ENCODE measurements at places on chromosomes 2 and 18.

DNA sequence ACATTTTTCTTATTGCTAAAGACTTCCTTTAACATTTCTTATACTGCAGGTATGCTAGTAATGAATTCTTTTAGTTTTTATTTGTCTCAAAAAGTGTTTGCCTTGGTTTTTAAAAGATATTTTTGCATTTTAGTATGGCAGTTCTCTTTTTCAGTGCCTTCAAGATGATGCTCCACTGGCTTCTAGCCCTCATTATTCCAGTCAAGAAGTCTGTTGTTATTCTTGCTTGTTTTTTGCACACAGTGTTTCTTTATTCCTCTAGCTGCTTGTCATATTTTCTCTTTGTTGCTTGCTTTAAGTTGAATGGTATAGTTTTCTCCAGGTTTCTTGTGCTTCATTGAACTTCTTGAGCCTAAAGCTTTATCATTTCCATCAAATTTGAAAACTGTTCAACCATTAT, 158.0 kb upstream of the SPHKAP start:
- no peak for DNase-seq

DNA sequence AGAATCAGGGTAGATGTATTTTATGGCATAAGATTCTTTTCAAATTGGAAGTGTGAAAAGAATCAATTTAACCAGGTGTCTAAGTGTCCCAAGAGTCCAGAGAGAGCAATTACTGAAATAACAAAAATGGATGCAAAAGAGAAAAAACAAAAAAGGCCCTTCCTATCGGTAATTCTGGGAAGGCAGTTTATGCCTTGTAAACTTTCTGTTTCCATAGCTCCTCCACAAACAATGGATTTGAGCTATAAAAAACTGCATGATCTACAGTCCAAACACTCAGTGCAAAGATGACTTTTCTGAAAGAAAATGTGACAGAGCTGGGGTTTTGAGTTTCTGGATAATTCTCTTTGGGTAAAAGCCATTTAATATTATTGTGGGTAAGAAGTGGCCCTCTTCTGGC, 366.1 kb downstream of the EN1 start:
- no peak for DNase-seq

DNA sequence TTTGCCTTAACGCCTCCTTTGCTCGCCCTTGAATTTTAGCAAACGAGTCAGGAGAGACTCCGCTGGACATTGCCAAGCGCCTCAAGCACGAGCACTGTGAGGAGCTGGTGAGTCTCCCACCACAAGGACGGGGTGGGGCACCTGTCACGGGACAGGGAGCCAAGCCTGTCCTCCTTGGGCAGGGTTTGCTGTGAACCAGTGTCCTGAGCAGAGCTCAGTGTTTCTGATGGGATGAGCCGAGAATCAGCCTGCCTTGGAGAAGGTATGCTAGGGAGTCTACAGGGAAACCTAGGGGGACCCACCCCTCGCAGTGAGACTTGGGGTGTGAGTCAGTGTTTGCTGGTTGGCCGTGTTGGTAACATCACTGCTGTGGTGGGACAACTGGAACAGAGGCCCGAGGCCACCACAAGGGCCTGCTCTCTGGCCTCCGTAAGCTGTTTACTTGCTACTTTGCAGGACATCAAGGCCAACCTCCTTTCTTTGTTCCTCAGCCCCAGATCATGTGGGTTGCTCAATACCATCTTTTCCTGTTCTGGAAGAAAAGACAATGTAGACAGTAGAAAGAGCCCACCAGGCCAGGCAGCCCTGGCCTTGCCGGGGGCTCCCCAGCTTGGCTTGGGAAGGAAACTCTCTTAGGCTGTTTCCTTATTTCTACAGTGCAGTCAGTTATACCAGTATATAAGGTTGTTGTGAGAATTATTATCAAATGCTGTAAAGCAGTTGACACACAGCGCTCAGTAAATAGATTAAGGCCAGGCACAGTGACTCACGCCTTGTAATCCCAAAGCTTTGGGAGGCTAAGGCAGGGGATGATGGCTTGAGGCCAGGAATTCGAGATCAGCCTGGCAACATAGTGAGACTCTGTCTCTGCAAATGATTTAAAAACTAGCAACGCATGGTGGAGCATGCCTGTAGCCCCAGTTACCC, 42.4 kb downstream of the ITGB1BP1 start:
- no peak for DNase-seq

DNA sequence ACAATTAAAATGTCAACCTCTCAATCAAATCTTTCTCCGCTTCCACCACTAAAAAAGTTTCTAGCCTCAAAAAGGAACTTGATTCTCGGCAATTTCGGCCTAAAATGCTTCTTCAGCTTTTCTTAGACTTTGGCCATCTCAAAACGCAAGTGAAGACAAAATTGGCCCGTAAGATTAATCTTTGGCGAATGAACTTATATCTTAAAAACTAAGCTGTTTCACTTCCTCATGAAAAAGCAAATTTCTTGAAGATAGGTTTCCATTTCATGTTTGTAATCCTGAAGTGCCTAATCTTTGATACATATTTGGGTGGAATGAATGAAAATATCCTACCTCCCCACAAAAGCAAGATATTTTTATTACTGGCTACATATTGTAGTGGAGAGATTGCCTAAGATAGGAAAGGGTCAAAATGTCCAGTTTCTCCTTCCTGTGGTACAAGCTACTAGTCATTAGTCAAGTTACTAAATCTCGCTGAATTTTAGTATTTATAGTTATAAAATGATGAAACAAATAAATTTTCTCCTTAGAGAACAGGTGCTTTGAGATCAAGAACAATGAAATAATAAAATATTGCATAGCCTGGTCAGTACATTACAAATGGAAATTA, 85.4 kb upstream of the ZEB2 start:
- DNase-seq, result no peak

- no peak for DNase-seq
These were observed 89.0 kb downstream of the GALNT14 start for GRCh38 chr2:31049264-31049663.

DNA sequence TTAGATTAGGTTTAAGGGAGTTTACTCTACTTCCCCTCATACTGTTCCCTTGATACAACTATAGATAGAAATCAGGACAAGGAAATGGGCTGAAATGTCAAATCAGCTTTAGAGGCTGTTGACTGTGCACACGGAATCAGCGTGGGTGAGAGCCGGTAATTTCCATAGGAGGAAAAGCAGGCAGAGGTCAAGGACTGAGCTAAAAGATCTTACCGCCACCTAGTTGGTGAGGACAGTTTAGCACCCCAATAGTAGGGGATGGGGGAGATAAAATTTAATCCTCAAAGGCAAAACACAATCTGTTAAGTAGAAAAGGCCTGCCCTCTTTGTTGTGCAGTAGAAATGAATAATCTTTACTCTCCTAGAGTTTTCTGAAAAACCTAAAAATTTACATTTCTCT, 1154.5 kb upstream of the CHAC2 start:
- DNase-seq, result no peak

DNA sequence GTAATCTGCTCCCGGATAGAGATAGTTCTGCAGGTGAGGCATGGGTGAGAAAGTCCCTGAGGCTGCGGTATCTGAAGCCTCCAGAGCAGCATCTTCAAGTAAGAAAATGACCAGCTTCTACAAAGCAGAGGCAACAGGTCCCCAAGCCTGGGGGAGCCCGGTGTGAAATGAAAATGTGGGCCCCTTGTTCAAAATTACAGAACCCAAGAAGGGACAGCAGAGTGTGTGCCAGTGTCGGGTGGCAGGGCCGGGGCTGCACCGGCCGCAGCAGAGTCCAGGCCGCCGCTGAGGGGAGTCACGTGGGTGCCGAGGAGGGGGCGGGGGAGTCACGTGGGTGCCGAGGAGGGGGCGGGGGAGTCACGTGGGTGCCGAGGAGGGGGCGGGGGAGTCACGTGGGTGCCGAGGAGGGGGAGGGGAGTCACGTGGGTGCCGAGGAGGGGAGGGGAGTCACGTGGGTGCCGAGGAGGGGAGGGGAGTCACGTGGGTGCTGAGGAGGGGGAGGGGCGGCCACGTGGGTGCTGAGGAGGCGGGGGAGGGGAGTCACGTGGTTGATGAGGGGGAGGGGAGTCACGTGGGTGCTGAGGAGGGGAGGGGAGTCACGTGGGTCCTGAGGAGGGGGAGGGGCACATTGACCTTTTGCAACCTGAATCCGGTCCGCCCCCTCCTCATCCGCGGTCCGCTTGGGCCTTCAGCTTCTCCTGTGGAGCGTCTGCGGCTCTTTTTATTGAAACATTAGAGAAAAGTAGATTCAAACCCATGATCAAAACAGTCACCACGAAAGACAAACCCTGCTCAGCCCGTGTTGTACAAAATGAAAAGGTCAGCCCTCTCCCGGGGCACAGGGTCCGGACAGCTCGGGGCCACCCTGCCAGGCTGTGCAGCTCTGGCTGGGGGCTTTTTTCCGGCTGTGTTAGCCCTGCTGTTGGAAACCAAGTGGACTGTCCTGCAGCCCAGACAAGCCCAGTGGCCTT, 10.4 kb downstream of the COLEC11 start:
- no peak for DNase-seq

DNA sequence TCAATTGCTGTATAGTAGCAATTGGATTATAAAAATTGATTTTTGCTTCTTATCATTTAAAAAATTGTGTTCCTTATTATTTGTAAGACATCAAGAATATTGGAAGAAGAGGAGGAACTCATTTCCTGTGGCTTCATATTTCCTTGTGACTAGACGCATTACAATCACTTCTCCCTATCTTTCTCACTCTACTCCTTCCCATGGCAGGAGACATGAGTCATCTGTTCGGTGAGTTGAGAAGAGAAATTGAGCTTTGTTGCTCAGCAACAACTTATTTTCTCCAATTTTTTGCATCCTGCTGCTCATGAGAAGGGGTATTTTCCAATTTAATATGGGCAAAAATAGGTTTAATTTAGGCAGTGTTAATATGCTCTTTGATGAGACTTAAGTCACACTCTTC, 1783.9 kb downstream of the SUCLG1 start:
- DNase-seq, result no peak

- DNase-seq, result no peak
These were observed 318.8 kb upstream of the KCNH7 start for GRCh38 chr2:163157411-163157810.

- DNase-seq, result no peak
These were observed 106.9 kb downstream of the SP3 start for GRCh38 chr2:173858291-173858731.

DNA sequence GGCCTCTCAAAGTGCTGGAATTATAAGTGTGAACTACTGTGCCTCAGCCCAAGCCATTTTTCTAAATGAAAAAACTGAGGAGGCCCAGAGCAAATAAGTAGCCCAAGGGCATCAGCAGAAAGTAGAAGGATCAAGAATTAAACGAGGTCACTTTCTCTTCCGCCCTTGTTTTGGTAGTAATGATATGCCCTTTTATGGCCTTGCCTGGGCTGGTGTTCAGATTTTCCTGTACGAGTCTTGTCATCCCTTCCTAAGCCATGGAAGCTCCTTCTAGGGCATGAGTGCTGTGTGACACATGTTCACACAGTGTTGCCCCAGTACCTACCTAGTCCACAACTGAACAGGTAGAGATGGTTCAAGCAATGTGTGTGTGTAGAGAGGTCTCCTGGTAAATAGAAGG, 6.6 kb downstream of the HPCAL1 start:
- DNase-seq, result no peak

- no peak for DNase-seq
These were observed 75.3 kb upstream of the NPAS2 start for GRCh38 chr2:100744589-100744988.

DNA sequence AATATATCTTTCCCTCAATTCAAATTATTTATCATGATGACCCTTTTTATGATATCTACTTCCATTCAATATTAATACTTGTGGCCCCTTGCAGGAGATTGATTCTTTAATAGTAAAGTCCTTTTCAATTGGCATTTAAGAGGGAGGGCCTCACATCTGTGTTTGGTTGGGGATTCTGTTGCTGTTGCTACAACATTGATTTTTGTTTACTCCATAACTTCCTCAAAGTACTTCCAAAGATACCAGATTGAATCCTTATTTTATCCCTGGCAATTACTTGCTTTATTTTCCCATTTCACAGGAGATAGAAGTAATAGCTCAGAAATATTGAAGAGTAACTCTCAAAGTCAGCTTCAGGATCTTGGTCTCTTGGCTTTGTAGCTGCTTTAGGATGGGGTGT, 32.8 kb downstream of the MEIS1 start:
- no peak for DNase-seq

- DNase-seq, result no peak
These were observed 43.7 kb upstream of the CAB39 start for GRCh38 chr2:230668939-230669303.

GRCh38 chr2:239695728-239696240, 295.0 kb upstream of the HDAC4 start:
- DNase-seq, result no peak

DNA sequence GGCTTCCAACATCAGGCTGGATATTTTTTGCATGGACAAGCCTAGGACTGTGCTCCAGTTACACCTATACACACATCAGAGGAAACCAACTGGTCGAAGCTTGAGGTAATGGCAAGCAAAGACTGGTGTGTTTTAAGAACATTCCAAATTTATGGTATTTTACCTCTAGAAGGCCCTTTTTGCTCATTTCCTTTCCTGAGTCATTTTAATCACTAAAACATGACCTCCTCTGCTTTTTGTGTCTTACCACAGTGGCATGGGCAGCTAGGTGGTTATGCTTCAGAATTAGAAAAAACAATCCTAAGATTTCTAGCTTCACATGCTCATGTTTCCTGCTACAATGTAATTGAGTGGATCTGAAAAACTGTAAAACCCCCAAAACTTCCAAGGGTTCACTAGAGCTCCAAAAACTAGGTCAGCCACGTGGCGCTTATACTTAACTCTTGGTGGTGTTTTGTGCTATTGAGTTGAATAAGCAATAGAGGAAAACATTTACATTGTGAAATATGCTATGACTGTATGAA, 30.6 kb upstream of the CHRNA1 start:
- DNase-seq, result no peak
